ENCODE measurements at places on chromosomes 5 and 9.

DNA sequence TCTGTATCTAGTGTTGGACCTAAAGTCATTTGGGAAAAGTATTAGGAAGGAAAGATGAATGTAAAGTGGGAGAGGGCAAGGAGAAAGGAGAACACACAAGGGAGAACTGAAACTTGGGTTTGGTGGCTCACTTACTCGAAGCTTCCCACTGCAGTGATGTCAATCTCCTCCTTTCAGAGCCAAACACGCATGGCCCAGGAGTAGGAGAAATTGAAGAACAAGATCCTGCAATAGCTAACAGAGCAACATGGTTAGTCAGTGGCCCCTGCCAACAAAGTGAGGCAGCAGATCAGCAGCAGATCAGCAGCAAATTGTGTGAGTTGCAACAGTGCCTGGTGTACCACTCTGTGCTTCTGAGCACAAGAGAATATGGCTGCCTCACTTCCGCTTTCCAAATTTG, 366.4 kb downstream of the PSAT1 start:
- no peak for DNase-seq

- DNase-seq: no peak
Observed at GRCh38 chr9:69824499-69825252, 4.1 kb downstream of the CFAP95 start.

DNA sequence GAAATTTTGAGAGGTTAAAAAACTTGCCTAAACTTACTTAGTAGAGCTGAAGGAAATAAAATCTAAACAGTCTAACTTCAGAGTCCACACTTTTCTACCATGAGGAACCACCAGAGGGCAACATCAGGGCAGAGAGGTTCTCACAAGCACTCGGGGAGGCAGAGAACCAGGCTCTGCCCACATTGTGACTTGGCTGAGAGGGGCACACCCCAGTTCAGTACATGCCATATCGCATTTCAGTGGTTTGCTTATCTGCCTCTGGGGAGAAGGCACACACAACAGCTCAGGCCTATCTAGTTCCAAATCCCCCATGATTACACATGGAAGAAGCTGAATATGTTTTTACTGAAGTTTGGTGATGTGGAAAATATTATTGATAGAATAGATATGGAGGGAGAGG, 49.2 kb downstream of the EQTN start:
- DNase-seq: peak; percentile 13

DNA sequence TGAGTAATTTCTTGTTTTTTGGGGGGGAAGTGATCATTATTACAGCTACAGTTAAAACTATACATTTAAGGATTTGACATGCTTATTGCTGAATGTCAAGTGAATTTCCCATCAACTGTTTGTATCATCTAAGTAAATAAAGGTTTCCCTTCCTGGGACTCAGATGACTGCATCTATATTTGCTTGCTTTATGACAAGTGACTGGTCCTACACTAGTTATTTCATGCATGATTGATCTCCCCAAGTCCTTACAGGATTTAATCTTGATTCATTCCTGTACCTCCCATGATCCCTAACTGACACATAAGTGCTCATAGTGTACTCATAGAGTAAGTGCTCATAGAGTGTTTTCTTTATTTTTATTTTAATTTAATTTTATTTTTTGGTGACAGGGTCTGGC, 2.8 kb downstream of the TXNDC8 start:
- DNase-seq: no peak

GRCh38 chr9:95727947-95728520, 147.5 kb upstream of the ERCC6L2 start:
- no peak for DNase-seq

GRCh38 chr9:6681957-6682501, 36.5 kb upstream of the GLDC start:
- no peak for DNase-seq

DNA sequence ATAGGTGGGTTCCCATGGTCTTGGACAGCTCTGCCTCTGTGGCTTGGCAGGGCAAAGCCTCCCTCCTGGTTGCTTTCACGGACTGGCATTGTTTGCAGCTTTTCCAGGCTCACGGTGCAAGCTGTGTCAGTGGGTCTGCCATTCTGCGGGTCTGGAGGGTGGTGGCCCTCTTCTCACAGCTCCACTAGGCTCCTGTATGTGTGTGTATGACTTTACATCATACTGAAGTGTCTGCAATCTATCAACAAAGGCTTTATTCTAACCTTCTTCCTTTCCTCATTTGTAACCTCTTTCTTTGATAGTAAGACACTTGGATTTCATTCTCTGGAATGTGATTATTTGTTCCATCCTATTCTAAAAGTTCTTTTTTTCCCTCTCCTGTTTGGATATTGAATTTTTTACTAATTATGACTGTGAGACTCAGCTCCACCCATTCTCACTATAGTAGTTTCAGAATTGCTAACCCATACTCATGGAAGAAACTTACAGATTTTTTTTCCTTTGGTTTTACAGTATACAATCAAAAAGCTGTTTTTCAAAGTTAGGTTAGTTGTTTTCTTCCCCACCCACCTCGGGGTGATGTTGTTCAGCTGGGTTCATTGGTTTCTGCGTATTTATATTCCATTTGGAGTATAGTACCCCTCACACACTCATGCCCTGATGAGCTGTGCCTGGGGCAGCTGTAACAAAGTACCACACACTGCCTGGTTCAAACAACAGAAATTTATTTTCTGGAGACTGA, 144.6 kb upstream of the OTULINL start:
- DNase-seq: no peak

DNA sequence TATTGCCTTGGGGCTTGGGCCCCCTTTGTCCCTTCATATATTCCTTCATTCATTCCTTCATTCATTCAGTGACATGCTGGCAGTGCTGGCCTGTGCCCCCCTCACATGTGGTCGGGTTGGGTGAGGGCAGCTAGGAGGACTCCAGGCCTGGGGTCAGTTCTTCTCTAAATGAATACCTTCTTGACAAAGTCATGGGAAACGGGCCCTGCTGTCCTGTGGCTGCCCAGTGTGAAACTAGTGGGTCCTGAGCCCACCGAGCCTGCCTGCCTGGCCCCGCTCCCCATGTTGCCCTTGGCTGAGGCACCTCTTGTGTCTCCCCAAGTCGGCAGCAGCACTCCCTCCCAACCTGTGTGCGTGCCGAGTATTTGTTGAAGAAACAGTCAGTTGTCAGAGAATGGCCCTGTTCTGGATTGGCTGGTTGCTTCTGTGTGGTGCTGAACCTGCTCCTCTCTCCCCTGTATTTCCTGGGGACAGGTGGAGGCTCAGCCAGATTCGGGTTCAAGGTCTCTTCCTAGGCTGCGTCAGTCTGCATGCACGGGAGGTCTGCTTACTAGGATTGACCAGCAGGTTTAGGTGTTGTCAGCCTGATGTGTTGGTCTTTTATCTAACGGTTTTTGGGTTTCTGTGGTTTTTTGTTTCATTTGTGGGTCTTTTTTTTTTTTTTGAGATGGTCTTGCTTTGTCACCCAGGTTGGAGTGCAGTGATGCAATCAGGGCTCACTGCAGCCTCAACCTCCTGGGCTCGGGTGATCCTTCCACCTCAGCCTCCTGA, 3.0 kb upstream of the CEL start:
- no peak for DNase-seq

DNA sequence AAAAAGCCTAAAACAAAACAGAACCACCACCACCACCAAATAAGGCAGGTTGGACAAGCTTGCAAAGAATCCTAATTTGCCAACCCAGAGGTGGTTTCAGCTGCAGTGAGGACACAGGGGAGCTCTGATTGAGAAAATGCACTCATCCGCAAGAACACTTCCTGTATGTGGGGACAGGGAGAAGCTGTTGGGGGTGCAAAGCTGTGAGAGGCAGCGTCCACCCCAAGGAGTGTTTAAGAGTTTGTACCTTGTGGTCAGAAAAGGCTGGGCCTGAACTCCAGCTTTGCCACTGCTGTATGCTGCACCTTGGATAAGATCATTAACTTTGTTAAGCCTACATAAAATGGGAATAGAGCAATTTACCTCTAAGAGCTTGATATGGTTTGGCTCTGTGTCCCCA, 511.7 kb downstream of the BNC2 start:
- no peak for DNase-seq

DNA sequence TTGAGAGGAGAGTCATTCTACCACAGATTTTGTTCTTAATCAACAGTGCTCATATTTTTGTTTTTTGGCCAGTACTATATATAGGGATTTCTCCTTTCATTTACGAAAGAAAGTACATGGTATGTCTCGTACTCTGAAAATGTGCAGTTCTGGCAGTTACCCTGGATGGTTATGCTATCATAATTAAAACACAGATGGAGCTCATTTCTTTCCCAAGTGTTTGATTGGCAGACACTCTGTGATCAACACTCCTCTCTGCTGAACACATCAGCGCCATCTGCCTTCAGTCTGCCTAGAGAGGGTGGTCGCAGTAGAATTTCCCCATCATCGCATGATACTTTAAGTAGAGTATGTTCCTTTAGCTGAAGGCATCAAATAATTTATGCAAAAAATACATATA, 64.5 kb downstream of the PAM start:
- peak; percentile 44 for DNase-seq

GRCh38 chr5:177426566-177427210, at the start of gene GRK6:
Gene GRK6 (plus strand): TSS chr5:177426676. CDS start chr5:177426846, 170 bp downstream.
- no peak for DNase-seq

- DNase-seq: no peak
Observed at GRCh38 chr5:118270526-118270925, 717.8 kb downstream of the DTWD2 start.

DNA sequence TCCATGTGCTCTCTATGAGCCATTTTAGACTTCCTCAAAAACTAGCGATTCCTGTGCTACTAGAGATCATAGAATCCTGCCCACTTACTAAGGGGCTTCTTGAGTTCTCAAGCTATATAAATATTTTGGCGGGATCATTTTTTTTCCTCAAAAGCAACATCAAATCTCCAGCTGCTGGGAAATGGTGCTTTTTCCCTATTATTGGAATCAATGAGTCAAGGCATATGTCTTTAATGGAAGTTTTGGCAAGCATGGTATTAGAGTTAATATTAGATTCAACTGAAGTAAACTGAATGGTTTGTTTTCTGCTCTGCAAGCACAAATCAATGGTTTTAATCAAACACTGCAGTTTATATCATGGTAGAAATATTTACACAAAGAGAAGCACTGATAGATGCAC, 369.9 kb upstream of the PTGER4 start:
- no peak for DNase-seq

DNA sequence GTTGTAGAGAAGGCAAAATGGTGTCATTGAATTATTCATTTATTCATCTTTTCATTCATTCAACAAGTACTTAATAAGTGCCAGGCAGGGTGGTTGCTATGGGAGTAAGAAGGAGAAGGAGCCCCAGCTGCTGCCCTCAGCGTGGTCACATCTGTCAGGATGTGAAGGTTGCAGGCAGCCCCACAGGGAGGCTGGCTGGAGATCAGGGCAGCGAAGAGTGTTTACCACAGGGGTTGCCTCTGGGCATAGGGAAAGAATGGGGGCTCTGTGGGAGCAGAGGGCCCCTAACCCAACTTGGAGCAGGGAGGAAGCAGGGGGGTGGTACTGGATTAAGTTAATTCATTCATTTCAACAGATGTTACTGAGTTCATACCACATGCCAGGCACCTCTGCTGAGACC, 6.0 kb downstream of the PCDH12 start:
- DNase-seq: no peak

DNA sequence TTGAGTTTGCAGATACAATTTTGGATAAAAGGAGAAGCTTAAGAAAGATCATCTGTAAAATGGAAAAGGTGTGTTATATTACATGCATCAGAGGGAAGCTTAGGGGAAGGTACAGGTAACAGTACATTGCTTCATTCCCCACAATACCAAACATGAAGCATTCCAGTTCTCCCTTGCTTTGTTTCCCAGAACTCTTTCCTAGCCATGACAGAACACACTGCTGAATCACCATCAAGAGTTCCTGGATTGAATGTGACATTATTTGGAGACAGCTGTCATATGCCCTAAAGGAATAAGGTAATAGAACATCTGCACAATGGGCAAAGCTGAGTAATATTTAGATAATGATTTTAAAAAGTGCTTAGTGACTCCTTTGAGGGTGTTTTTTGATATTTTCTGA, 303.5 kb upstream of the ST8SIA4 start:
- DNase-seq: no peak

- DNase-seq: no peak
Observed at GRCh38 chr5:141784529-141784928, 93.7 kb downstream of the PCDH1 start.

GRCh38 chr9:134191455-134192209, 27.3 kb upstream of the RNU6ATAC start:
- DNase-seq: no peak

- DNase-seq: no peak
Observed at GRCh38 chr9:135278586-135278985, 191.1 kb downstream of the OLFM1 start.

DNA sequence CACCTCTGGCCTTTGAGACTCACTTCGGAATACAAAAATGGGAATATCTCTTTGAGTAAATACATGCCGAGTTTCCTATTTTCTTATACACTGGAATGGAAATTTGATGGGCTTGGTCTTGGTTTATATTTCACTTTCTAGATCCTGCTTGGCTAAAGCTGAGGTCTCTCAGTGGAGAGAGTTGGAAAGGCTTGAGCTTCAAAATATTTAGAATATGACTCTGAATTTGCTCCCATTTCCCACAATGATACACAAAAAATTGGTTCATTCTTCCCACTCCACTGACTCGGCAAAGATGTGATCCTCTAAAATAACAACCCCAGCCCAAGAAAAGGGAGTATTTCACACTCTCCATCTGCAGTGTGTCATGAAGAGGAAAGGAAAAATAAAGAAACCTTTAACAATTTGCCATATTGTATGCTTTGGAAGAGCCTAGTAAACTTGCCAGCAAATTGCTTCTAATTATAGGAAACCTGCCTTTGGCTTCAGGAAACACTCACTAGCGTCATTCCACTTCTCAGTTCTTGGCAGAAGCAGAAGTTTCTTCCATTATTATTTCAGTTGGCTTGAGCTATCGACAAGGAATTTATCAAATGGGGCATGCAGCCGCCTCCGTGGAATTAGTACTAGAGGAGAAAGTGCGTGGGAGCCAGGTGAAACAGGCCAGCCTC, 302.9 kb downstream of the NSG2 start:
- DNase-seq: peak; percentile 41

GRCh38 chr5:169584998-169585451, 1.5 kb downstream of the SPDL1 start:
- DNase-seq: no peak

DNA sequence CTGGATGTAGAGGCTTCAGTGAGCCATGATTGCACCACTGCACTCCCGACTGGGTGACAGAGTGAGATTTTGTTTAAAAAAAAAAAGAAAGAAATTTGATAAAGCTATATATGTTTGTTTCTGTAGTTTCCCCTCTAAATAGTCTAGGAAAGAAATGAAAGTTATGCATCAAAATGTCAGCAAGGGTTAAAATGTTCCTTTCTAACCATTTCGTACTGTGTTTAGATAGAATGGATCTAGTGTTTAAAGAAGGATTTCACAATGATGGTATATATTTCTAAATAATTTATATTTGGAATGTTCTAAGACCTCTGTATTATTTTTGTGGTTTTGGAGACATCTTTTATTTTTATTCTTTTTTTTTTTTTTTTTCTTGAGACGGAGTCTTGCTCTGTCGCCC, 22.7 kb downstream of the TEK start:
- no peak for DNase-seq

GRCh38 chr5:14503681-14504331, 77.8 kb upstream of the OTULINL start:
- DNase-seq: no peak

Data from fibroblast of upper back skin (primary cell).